HL-60 (cell line): ENCODE measurements at places on chromosomes 16 and 17.

GRCh38 chr16:56743840-56744239 is 13.9 kb downstream of the NUP93 start:
- no peak for DNase-seq

DNA sequence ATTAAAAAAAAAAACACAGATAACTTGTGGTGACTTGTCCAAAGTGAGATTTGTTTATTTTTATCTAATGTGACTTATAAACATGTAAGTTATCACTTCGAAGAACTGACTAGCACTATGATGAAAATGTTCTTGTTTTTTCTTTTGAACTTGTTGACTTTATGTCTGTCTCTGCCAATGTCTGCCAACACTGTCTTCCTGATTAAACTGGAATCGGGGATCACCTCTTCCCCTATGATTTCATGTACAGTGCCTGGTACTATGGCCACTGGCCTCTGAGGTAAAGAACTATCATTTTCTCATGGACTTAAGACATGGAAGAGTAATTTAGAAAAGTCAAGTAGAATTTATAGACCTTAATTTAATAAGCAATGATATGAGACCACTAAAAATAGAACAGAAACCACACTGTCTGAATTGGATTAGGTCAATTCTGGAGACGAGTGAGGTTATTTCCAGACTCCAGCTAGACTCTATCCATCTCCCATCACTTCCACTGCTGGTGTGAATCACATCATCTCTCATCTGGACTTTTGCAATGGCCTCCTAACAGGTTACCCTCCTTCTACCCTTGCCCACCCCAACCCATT is 8.9 kb downstream of the C17orf78 start:
- DNase-seq, result no peak

GRCh38 chr16:89473791-89474414 is 16.5 kb downstream of the ANKRD11 start:
- DNase-seq, result no peak

DNA sequence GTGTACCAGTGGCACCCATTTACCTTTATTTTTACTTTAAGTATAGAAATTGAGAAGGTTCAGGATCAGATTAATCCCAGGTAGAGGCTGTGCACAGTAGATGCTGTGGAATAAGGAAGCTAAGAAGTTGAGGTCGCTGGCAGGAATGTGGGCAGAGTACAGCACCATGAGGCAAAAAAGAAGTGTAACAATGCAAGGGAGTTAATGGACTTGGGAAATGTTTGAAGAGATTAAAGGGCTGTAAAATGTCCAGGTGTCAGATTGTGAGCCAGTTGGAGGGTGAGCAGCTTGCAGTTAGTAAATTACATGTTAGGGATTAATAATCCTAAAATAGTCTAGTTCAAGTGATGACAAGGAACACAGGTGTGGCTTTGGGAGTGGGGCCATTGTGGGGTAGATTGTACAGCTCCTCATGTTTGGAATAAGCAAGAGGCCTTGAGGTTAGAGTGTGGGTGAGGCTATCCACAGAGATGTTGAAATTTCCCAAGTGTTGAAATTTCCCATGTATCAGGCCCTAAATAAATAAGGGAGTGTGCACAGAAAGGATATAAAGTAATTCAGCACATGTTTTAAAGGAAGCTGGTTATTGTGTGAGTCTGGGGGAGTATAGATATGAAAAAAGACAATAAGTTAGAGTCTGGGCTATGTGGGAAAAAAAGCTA is 21.5 kb downstream of the TAT start:
- DNase-seq, result no peak

- no peak for DNase-seq
Observed at GRCh38 chr17:68759002-68759342, 157.8 kb upstream of the FAM20A start.

- no peak for DNase-seq
Observed at GRCh38 chr16:27676839-27677238, 126.9 kb downstream of the KATNIP start.

GRCh38 chr16:81521141-81521626 is 76.6 kb downstream of the CMIP start:
- no peak for DNase-seq

GRCh38 chr17:60960398-60961065 is 282.9 kb downstream of the BCAS3 start:
- DNase-seq, result no peak
